Skeletal muscle cell (primary cell): ENCODE measurements at places on chromosomes 3 and 15.

DNA sequence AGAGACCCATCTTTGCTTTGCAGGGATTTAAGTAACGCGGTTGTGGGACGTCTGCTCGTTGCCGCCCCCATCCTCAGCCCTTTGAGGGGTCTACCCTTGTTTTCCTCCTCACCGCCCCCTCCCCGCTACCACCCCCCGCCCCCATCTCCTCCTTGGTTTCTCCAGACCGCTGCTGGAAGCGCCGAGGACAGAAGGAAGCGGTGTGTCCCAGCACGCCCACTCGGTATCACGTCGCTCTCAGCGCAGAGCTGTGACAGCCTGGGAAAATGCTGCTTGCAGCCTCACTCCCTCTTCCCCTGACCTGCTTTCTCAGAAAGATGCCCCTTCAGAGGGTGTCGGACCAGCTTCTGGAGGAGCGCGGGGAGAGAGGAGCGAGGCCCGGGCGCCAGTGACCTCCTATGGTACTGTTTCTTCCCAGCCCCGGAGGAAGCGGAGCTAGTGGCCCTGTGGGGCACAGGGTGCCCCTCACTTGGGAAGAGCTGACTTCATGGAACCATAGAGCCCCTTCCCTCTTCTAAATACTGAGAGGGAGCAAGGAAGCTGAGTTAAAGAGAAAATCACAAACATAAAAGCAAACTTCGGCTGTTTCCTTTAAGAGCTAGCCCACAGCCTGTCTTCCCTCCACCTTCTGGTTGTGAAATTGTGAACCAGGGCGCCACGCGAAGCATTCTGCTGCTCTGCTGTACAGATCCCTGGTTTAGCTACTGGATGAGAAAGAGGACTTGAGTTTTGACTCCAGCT, 698 bp downstream of the IL1RAP start:
- DNase-seq: no peak

DNA sequence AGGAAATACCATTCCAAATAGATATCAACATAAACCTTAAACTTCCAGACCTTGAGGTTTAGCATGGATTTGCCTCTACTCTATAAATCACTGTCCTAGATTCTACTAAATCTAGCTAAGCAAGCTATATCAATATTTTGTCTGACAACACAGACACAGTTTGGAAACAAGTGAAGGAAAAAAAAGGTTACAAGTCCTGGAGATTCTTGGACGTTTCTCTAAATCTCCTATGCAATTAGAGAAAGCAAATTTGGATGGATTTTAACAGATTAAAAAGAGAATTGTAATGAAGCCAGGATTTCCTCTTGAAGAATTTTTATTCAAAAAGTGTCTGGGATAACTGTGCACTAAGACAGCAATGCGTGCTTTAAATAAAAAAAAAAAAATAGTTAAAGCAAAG, 441.1 kb upstream of the DPH6 start:
- DNase-seq: no peak

- no peak for DNase-seq
Measured at GRCh38 chr3:15332405-15333098, at the start of gene SH3BP5. SH3BP5 (minus strand) TSS chr3:15332586; CDS start chr3:15332408, 178 bp downstream.

GRCh38 chr15:55742498-55742926, 440 bp downstream of the PRTG start:
- DNase-seq: no peak

- no peak for DNase-seq
Measured at GRCh38 chr3:112818289-112818688, 28.4 kb downstream of the CD200R1L start.

GRCh38 chr15:79311901-79312553, 1.1 kb downstream of the TMED3 start:
- DNase-seq: no peak

DNA sequence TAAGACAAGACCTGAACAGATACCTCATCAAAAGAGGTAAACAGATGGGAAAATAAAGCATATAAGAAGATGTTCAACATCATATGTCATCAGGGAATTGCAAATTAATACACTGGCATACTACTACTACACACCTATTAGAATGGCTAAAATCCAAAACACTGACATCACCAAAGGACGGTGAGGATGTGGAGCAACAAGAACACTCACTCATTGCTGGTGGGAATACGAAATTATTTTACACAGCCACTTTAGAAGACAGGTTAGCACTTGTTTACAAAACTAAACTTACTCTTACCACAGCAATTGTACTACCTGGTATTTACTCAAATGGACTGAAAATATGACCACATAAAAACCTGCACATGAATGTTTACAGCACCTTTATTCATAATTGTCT, 119.6 kb downstream of the GSK3B start:
- DNase-seq: no peak

DNA sequence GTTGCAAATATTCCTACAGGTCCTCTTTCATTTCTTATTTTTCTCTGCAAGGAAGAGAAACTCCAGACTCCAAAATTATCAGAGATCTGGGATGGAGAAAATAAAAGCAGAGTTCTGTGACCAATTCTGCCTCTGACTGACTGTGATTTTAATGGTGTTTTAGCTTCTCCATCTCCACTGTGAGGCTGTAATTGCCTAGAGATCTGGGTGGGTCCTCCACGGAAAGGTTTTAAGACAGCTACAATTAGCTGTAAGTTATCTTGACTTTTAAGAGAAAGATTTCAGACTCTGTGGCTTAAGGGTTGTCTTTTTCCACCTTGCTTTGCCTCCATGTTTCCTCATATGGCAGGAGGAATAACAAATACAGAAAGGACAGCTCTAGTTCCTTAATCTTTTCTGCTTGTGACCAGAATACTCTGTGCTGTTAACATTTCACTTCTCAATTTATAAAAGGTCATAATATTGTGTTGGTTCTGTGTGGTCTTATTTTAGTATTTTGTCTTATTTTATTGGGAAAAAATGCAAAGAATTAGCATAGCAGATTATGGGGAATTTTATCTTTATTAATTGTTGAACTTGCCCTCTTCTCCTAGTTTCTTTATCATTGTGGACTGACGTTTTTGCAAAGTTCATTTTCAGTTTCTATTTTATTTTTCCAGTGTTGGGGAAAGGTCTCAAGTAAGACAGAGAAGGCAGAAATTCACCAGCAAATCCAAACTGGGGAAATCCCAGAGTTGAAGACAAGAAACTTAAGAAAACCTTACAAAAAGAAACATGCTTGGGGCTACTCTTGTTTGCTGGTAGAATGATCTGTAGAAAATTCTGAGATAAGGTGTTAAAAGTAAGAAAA, 157.9 kb downstream of the RAP2B start:
- DNase-seq: no peak
